ENCODE measurements at places on chromosomes 11 and 22. TPM values are rescaled to one million over a fixed set of nuclear protein-coding genes. Genes with fewer than 3 reads are reported as not detected.
A peak's percentile ranks its signal among the peaks of the same experiment; 100 is the strongest.

- peaks cover 1% of the 10 kb centered on the region for H3K27me3 ChIP-seq
- DNase-seq = peak; percentile 36
- H3K4me3 ChIP-seq = no peak overlapping the region
- H3K36me3 ChIP-seq = peaks cover 4% of the 10 kb centered on the region
- no peak overlapping the region for H3K27ac ChIP-seq
These were observed 16.3 kb downstream of the OR2AG2 start for GRCh38 chr11:6755303-6755952.

DNA sequence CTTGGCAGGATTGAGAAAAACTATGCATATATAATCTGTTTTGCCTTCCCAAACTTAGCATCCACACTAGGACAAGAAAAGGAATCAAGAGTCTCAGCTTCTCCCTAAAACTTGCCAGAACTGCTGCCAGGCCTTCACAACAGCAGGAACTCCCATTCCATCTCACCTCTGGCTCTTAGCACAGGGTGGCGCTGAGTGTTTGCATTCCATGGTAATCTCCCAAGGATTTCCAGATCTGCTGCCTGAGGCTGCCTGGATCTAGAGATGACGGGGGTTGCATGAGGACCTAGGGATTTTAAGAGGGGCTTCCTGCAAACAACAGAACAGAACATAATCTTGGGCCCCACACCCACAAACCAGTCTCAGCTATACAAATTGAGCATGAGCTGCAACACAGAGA is 87.1 kb upstream of the OPCML start:
- no peak overlapping the region for H3K4me3 ChIP-seq
- DNase-seq = no peak

- no peaks in the 10 kb centered on the region for H3K36me3 ChIP-seq
- H3K27me3 ChIP-seq = peaks cover 33% of the 10 kb centered on the region
- H3K4me3 ChIP-seq = peak within 1 kb of the TSS; percentile 84
- H3K27ac ChIP-seq = peak within 1 kb of the TSS; percentile 48
- peaks cover 15% of the 10 kb centered on the region for H3K4me1 ChIP-seq
These were observed at the start of gene OR52N2 for GRCh38 chr11:5808500-5809121. Gene OR52N2, plus strand, starts transcription at chr11:5808924. Its CDS starts 11,412 bp downstream, at chr11:5820336.

- H3K4me1 ChIP-seq = no peaks in the 10 kb centered on the region
- no peak overlapping the region for H3K27ac ChIP-seq
These were observed 198.2 kb upstream of the POU2AF2 start for GRCh38 chr11:111047374-111047773.

DNA sequence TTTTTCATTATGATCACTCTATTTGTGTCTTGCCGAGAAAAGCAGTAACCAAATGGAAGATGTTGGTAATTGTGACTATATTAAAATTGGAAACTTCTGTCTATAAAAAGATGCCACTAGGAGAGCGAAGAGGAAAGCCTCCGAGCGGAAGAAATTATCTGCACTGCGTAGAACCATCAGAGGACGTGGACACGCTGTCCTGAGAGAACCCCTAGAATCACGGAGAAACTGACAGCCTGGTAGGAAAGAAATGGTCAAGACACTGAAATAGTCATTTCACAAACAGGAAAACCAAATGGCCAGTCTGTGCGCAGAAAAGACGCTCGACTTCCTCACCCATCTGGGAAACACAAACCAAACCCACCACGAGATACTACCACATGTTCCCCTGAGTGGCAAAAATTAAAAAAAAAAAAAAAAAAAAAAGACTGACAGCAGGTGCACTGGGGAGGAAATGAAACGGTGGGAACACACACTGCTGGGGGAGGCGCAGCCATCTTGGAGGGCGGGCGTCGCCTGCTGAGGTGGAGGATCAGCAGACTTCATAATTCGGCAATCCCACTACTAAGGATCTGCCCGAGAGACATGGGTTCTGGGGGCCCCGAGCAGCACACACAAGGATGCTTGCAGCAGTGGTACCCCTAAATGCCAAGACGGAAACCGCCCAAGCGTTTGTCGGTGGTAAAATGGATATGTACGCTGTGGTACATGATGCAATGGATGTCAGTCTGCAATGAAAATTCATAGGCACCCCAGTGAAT is 21.3 kb downstream of the IFITM10 start:
- no peak overlapping the region for H3K4me3 ChIP-seq
- no peak for DNase-seq
- H3K4me1 ChIP-seq = peaks cover 26% of the 10 kb centered on the region
- H3K36me3 ChIP-seq = no peaks in the 10 kb centered on the region
- no peak overlapping the region for H3K27ac ChIP-seq
- H3K27me3 ChIP-seq = peaks cover 36% of the 10 kb centered on the region

GRCh38 chr22:36360871-36361383 is 26.8 kb downstream of the MYH9 start:
- H3K27ac ChIP-seq = peak overlapping the region; percentile 65
- peaks cover 93% of the 10 kb centered on the region for H3K4me1 ChIP-seq
- no peaks in the 10 kb centered on the region for H3K27me3 ChIP-seq
- no peak for DNase-seq
- H3K4me3 ChIP-seq = peak overlapping the region; percentile 48

DNA sequence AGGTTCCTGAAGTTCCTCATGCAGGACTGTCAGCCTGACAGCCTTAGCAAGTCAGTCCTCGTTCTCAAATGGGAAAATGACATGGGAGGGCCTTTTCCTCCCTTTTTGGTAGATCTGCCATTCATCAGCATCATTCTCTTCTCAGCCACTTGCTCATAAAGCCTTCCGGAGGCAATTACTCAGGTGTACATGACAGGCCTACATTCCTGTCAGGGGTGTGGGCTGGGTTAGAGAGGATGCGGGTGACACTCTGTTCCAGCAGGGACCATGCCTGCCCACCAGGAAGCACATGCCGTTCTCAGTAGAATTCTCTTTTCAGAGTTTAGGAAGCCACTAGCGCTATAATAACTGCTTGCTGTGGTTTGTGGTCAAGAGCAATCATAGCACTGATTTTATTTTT is 24.2 kb upstream of the ANKK1 start:
- peaks cover 23% of the 10 kb centered on the region for H3K4me1 ChIP-seq
- H3K27ac ChIP-seq = no peak overlapping the region
- DNase-seq = no peak
- H3K27me3 ChIP-seq = no peaks in the 10 kb centered on the region
- peaks cover 13% of the 10 kb centered on the region for H3K36me3 ChIP-seq
- H3K4me3 ChIP-seq = no peak overlapping the region

- no peak overlapping the region for H3K27ac ChIP-seq
- H3K4me1 ChIP-seq = no peaks in the 10 kb centered on the region
- H3K36me3 ChIP-seq = no peaks in the 10 kb centered on the region
- no peak for DNase-seq
- no peaks in the 10 kb centered on the region for H3K27me3 ChIP-seq
These were observed 226.2 kb downstream of the TMEM135 start for GRCh38 chr11:87263979-87264378.

DNA sequence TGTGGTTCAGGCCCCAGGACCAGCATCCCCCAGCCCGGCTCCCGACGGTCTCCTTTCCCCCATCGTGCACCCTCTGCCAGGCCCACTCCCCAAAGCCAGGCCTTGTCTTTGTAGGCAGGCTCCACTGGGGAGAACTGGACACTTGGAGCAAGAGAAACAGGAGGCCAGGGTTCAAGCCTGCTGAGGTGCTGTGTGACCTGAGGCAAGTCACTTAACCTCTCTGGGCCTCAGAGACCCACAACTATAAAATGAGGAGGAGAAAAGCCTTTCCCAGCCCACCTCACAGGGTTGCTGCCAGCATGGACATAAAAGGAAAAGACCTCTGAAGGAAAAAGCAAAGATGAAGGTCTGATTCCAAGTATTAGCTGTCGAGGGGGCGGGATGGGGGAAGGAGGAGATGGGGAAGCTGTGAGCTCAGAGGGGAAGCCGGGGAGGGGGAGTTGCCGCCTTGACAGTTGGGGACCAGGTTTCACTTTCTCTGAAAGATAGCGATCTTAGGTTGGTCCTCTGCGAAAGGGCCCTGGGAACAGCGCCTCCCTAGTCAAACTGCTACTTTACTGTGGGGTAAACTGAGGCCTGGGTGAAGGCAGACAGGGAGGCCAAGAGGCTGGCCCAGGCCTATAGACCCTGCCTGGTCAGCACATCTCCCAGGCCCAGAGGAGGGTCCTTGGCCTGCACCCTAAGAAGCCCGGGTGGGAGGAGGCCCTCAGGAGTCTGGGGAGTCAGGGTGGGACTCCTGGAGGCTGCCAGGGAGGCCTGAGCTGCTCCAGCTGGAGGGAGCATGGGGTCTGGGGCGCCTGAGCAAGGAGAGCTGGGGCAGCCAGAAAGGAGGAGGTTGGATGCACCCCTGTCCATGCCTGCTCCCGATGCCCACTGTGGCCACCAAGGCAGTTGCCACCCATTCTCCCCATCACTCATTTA is 991 bp upstream of the OSM start:
- peaks cover 70% of the 10 kb centered on the region for H3K36me3 ChIP-seq
- peak overlapping the region; percentile 99 for H3K4me3 ChIP-seq
- peak; percentile 82 for DNase-seq
- no peaks in the 10 kb centered on the region for H3K27me3 ChIP-seq

DNA sequence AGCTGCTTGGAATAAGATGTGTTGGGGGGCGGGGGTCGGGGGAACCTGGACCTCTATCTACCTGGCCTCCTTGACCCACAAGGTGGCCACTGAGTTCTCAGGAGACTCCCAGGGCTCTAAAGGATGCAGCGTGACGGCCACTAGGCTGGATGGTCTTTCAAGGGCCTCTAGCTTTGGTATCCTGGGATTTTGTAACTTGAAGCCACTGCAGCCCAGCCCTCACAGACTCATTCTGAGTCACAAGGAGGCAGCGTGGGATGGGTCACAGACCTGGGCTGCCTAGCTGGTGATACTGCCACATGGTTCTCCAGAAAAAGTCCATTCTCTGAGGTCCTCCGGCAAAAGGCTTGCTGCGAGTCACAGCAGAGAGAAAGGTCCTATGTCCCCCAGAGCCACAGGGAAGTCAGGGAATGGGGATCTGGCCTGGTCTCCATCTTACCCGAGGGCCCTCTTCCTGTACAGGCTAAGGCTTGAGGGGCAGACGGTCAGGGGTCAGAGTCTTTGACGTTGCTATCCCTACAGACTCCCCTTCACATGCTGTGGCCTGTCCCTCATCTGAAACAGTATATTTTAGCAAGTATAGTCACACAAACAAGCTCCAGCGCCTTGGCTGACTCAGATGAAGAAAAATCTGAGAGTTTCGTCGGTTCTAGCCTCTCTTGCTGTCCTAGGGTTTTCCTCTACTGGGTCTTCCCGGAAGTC is 52.4 kb downstream of the KCNC1 start:
- DNase-seq = no peak
- H3K4me3 ChIP-seq = no peak overlapping the region
- H3K27ac ChIP-seq = no peak overlapping the region
- no peaks in the 10 kb centered on the region for H3K36me3 ChIP-seq

DNA sequence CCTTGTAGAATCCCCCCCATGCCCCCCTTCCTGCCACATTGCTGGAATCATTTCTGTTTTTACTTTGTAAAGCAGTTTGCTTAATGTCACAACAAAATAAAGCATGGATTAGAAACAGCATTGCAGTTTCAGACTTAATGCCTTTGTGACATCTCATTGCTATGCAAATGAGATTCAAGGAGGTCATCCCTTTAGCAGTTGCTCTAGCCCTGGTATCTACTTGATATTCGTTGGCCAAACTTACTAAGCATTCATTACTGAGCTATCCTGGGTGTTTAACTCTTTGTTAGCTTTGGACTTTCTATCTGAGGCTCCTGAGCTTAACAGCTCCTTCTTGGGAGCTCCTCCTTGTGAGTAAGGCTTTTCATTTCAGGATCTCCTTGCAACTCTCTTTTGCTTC is 16.3 kb downstream of the FAT3 start:
- no peaks in the 10 kb centered on the region for H3K4me1 ChIP-seq
- H3K27me3 ChIP-seq = no peaks in the 10 kb centered on the region
- H3K36me3 ChIP-seq = no peaks in the 10 kb centered on the region
- no peak overlapping the region for H3K27ac ChIP-seq

GRCh38 chr11:120780239-120780638 is 243.7 kb upstream of the TBCEL start:
- no peak for DNase-seq
- no peaks in the 10 kb centered on the region for H3K4me1 ChIP-seq
- no peak overlapping the region for H3K4me3 ChIP-seq

GRCh38 chr11:93655047-93655446 is 6.4 kb upstream of the CEP295 start:
- no peak for DNase-seq
- peaks cover 8% of the 10 kb centered on the region for H3K27me3 ChIP-seq
- no peak overlapping the region for H3K4me3 ChIP-seq
- H3K36me3 ChIP-seq = no peaks in the 10 kb centered on the region

- H3K4me3 ChIP-seq = no peak overlapping the region
- no peaks in the 10 kb centered on the region for H3K4me1 ChIP-seq
- no peak for DNase-seq
- no peaks in the 10 kb centered on the region for H3K36me3 ChIP-seq
These were observed 4.0 kb downstream of the ANO3 start for GRCh38 chr11:26335903-26336302.

DNA sequence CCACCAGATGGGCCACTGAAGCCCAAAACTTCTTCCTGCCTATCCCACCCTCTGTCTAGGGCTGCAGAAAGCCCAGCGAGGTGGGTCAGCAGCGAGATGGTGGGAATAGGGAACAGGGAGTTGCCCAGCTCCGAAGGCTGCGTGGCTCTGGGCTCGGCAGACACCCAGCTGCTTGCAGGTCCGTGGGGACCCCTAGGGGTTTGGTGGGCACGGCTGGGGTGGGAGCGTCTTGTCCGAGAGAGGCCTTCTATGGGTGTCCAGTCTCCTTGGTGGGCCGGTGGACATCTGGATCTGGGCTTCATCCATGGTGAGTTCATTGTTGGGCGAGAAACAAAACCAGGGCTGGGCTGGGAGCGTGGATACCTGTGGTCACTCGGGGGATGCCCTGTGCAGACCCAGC is 1211.0 kb downstream of the BRD1 start:
- H3K4me3 ChIP-seq = no peak overlapping the region
- H3K4me1 ChIP-seq = no peaks in the 10 kb centered on the region
- DNase-seq = no peak
- no peaks in the 10 kb centered on the region for H3K36me3 ChIP-seq

- H3K4me3 ChIP-seq = no peak overlapping the region
- peak; percentile 32 for DNase-seq
- H3K27me3 ChIP-seq = peaks cover 3% of the 10 kb centered on the region
- no peak overlapping the region for H3K27ac ChIP-seq
These were observed 2.6 kb upstream of the NAALADL1 start for GRCh38 chr11:65060913-65061408.

DNA sequence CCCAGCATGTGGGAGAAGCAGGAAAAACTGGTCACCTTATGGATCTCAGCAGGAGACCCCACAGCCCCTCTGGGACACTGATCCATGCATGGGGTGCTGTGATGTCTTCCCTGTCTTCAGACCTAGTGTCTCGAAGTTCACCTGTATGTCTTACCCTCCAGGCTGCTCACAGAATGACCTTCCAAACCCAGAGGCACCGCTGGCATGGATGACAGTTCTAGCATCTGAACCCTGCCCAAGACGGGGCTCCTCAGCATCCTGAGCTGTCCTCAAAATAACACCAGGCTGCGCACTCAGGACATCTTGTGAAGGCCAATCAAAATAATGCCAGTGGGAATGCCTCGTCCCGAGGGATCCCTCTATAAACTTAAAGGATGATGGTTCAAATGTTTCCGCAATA is 824.9 kb downstream of the TBC1D22A start:
- H3K27ac ChIP-seq = no peak overlapping the region
- H3K4me1 ChIP-seq = no peaks in the 10 kb centered on the region
- DNase-seq = no peak
- H3K4me3 ChIP-seq = no peak overlapping the region

The CHRM1 gene
- not detected for total RNA-seq

The TIGD3 gene
- 0.42 TPM for total RNA-seq

The BIRC3 gene
- 33.1 TPM for total RNA-seq

The OR6T1 gene
- not detected for total RNA-seq

The OR10D3 gene
- total RNA-seq = not detected

The CCDC89 gene
- 0.52 TPM for total RNA-seq
